ENCODE measurements at places on chromosomes 13 and 19. TPM values are rescaled to one million over a fixed set of nuclear protein-coding genes. Genes with fewer than 3 reads are reported as not detected.

GRCh38 chr19:30888937-30889336 is 460.3 kb downstream of the TSHZ3 start:
- DNase-seq = no peak

DNA sequence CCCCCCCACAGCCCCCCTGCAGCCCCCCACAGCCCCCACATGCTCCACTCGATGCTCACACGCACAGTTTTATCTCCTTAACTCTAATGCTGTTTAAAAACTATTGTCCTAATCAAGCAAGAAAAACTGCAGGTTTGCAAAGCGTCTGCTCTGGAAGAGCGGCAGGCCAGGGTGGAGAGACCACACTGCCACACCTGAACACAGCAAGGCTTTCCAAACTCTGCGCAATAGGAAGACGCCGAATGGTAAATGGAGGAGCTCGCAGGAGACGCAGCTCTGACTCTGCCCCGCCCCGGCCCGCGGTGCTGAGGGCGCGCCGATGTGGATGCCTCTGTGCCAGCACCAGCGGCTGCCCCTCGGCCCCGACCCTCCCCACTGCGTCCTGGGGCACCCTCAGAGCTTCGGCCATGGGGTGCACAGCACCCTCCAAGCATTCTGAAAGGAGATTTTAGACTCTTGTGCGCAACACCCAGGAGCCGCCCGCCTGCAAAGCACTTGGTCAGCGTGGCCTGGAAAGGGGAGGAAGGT is 32.4 kb downstream of the RASA3 start:
- peak; percentile 62 for DNase-seq

GRCh38 chr19:48565090-48565489 is 13.1 kb downstream of the SULT2B1 start:
- peak; percentile 74 for DNase-seq

Gene CD37
- not detected for total RNA-seq

Gene MCEMP1
- total RNA-seq = not detected

Gene ZNF699
- 10.1 TPM for total RNA-seq
